A549 treated with ZK216348 at 1 μM for 4 hours (cell line): ENCODE measurements at places on chromosomes 1 and 21. TPM values are rescaled to one million over a fixed set of nuclear protein-coding genes. Genes with fewer than 3 reads are reported as not detected.

The C1orf87 gene
- total RNA-seq, result not detected in 5 replicates

The AMY1C gene
- total RNA-seq, result not detected in 5 replicates

The WNT2B gene
- total RNA-seq, result 0.08 to 0.29 TPM (median 0.22 TPM) in 5 replicates

The AADACL3 gene
- total RNA-seq, result not detected in 5 replicates

The UBR4 gene
- total RNA-seq, result 73.2 to 128 TPM (median 106 TPM) in 5 replicates

The BGLAP gene
- total RNA-seq, result 0.20 to 0.40 TPM (median 0.39 TPM) in 3 of 5 replicates, not detected in the others

The KLF17 gene
- total RNA-seq, result 0.27 to 0.62 TPM (median 0.52 TPM) in 5 replicates

The ITLN2 gene
- 0.14 to 1.1 TPM (median 0.36 TPM) in 5 replicates for total RNA-seq

The VSIG8 gene
- not detected in 5 replicates for total RNA-seq

The VPS72 gene
- total RNA-seq, result 43.3 to 64.3 TPM (median 46.5 TPM) in 5 replicates

The S100A1 gene
- 0.55 to 0.96 TPM (median 0.83 TPM) in 3 of 5 replicates, not detected in the others for total RNA-seq

The NBPF6 gene
- 0.26 TPM in 1 of 5 replicates, not detected in the others for total RNA-seq

The TDRD10 gene
- total RNA-seq, result not detected in 5 replicates

The PCNT gene
- total RNA-seq, result 11.1 to 16.0 TPM (median 14.8 TPM) in 5 replicates

The CD52 gene
- not detected in 5 replicates for total RNA-seq

The UROD gene
- total RNA-seq, result 43.4 to 47.7 TPM (median 46.1 TPM) in 5 replicates

The GNG5 gene
- total RNA-seq, result 158 to 190 TPM (median 169 TPM) in 5 replicates

The LIPI gene
- total RNA-seq, result not detected in 5 replicates

The BEND5 gene
- not detected in 5 replicates for total RNA-seq

The DPT gene
- total RNA-seq, result not detected in 5 replicates

The ANGPTL3 gene
- not detected in 5 replicates for total RNA-seq

The C1orf141 gene
- total RNA-seq, result not detected in 5 replicates
